ENCODE measurements at places on chromosomes 6 and 20.

DNA sequence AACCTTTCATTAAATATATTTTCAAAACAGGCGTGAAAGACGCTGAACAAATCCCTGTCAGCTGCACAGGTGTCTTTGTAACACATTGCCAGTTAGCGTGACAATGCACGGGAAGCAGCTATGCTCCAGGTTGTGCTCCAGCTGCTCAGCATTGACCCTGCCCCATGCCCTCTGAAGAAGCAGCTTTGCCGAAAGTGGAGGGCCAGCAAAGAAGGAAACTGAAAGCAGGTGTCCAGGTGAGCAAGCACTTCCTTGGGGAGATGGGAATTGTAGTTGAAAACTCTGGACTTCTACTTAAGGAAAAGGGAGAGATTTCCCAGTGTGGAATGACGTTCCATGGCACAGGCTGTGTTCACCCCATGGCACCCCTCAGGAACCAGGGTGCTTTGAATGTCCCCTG lies 125.7 kb downstream of the TTLL2 start:
- no peak for DNase-seq

DNA sequence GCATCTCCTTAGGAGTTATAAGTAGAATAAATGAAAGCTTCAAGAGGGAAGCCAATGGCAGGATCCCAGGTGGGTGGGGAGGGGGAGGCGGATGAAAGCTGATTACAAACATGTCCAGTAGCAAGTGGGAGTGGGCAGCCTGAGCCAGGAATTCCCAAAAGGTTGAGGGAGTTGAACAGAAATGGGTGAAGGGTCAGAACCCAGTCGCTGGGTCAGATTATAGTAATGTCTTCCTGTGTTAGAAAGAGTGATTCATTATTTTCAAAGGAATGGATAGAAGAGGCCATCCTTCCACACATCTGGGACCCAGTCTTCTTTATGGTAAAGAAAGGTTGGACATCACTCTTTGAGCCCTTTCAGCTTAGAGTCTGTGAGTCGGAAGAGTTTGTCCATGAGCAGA lies 41.0 kb upstream of the FAM50B start:
- no peak for DNase-seq

DNA sequence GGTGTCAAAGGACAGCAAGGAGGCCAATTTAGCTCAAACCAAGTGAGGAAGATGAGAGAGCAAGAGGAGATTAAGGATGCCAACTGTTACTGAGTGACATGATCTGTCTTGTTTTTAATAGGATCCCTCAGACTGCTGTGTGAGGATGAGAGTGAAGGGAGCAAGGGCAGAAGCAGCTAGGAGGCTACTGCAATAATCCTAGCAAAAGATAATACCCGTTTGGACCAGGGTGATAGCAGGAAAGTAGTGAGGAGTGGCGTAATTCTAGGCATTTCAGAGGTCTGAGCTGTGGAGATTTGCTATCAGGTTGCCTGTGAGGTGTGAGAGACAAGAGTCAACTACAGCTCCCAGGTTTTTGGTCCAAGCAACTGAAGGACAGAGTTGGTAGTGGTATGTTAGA lies 14.7 kb downstream of the UBE2V1 start:
- no peak for DNase-seq

DNA sequence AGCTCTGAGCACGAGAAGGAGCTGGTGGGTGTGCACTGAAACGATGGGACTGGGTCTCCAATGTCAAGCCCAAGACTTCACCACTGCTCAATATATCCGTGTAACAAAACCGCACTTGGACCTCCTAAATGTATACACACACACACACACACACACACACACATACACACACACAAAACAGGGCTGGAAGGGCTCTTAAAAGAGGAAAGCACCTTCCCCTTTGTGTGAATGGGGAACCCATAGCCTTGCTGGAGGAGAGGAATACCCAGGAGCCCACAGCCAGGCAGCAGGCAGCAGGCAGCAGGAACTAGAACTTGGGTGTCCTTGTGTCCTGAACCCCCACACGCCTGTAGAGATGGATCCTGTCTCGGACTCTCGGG lies 29.8 kb downstream of the TGM2 start:
- no peak for DNase-seq

GRCh38 chr20:8803941-8804340 lies 264.9 kb upstream of the PLCB4 start:
- DNase-seq = no peak

GRCh38 chr20:50343125-50343489 lies 152.5 kb downstream of the CEBPB start:
- no peak for DNase-seq

- DNase-seq = peak; percentile 80
Measured at GRCh38 chr6:15248451-15249370, 2.8 kb downstream of the JARID2 start.

- DNase-seq = no peak
Measured at GRCh38 chr6:88381289-88381642, 215.1 kb upstream of the CNR1 start.

DNA sequence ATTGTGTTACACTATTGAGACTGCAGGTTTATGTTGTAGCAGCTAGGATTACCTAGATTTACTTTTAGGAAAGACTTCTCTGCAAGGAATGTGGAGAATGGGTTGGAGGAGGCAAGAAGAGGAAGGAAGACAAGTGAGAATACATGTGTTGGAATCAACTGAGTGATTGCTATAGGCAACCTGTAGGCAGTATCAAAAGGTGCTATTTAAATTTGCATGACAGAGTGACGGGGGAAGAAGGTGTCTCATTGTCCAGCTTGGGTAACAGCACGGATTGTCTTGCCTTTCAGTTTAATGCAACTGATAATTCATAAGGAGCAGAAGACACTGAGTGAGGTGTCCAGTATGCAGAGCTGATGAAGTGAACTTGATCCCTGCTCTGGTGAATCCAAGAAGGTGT lies 19.4 kb downstream of the SERPINB9 start:
- DNase-seq = no peak

GRCh38 chr6:21582651-21583050 lies 10.9 kb upstream of the SOX4 start:
- no peak for DNase-seq

DNA sequence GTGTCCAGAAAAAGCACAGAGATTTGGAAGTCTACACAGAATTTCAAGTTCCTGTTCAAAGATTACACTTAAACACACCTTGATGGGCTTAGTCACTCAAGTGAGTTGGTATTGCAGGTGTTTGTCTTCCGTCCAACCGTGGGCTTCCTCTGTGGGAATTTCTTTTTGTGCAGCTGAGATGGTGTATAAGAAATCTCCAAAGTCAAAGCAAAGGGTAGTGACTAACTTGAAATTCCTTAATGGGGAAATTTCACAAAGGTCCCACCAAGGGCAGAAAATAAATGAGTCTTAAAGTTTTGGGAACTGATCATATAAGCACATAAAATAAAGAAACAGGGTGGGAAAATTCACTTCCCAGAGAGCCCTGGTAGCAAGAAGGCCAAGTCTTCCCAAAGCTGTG lies 102.0 kb upstream of the TNFAIP3 start:
- DNase-seq = no peak

Measured in NCI-H2107 (cell line).